ENCODE measurements at places on chromosomes 1 and 21. TPM values are rescaled to one million over a fixed set of nuclear protein-coding genes. Genes with fewer than 3 reads are reported as not detected.

Gene DIO1
- total RNA-seq = not detected

Gene METTL18
- 5.6 TPM for total RNA-seq

Gene KNCN
- not detected for total RNA-seq

Gene KCNK2
- 2.9 TPM for total RNA-seq

Gene SPRR1A
- not detected for total RNA-seq

Gene SRGAP2B
- 15.8 TPM for total RNA-seq

Gene GBP6
- not detected for total RNA-seq

Gene MAP10
- total RNA-seq = 1.6 TPM

Gene OR2T1
- not detected for total RNA-seq

Gene GJA8
- total RNA-seq = not detected

GRCh38 chr1:234478152-234478480, 863 bp downstream of the TARBP1 start:
- H3K4me1 ChIP-seq = no peaks in the 10 kb centered on the region
- DNase-seq = no peak
- H3K27me3 ChIP-seq = no peaks in the 10 kb centered on the region
- peak overlapping the region; percentile 83 for H3K4me3 ChIP-seq
- H3K27ac ChIP-seq = peak overlapping the region; percentile 91
- H3K36me3 ChIP-seq = no peaks in the 10 kb centered on the region

DNA sequence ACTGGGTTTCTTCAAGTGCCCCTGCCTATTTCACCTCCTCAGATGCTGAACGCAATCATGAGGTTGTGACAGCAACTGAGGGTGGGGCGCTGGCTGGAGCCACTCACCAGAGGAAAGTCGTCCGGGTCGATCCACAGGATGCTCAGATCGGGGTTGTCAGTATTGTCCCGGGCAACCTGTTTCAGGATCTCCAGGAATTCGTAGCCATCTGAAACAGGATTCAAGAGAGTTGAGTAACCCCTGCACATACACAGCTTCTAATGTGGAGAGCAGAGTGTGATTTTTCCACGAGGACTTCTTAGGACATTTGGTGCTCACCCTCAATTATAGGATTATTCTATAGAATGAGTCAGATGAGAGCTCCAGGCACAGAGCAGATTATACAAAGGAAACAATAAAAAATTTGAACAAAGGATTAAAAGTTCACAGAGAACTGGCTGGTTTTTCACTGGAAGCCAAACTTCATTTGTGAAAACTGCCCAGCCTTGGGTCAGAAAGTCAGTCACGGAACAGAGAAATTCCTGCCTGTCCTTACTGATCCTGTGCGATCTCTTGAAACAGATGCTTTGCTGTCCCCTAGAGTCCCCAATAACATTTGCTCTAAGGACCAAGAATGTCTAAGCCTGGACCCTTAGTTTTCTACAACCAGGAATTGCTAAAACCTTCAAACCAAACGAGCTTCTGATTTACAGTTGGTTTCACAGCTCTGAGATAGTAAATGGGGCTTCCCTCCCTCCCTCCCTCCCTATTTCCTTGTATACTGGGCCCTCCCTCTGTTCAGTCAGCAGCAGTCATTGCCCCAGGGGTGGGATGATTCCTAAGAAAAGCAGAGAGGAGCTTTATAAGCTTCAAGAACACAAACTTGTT, 63.2 kb downstream of the CASQ2 start:
- no peak for DNase-seq
- H3K4me1 ChIP-seq = no peaks in the 10 kb centered on the region
- H3K27ac ChIP-seq = no peak overlapping the region

GRCh38 chr1:22889213-22889827, 83.3 kb downstream of the LACTBL1 start:
- no peak overlapping the region for H3K27ac ChIP-seq
- H3K36me3 ChIP-seq = no peaks in the 10 kb centered on the region
- H3K4me3 ChIP-seq = no peak overlapping the region
- no peaks in the 10 kb centered on the region for H3K27me3 ChIP-seq
- DNase-seq = no peak

DNA sequence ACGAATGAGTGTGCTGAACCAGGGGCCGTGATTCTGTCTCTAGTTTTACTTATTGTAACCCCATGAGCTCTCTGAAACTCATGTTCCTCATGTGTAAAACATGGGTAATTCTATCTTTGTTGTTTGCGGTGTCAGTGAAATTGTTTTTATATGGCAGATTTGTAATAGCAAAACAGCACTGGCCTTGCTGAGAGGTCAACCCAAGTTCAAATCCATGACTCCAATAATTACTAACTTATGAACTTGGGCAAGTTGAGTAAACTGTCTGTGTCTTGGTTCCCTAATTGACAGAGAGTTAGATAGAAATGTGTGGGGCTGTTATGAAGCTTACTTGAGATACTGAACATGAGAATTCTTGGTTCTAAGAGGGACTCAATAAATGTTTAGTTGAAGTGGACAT, 17.8 kb downstream of the C1orf116 start:
- H3K27me3 ChIP-seq = no peaks in the 10 kb centered on the region
- no peak overlapping the region for H3K27ac ChIP-seq
- DNase-seq = no peak

GRCh38 chr1:143680304-143680703, 291.5 kb downstream of the FAM72C start:
- DNase-seq = no peak
- no peaks in the 10 kb centered on the region for H3K36me3 ChIP-seq
- H3K27ac ChIP-seq = no peak overlapping the region
- no peaks in the 10 kb centered on the region for H3K27me3 ChIP-seq
- H3K4me1 ChIP-seq = no peaks in the 10 kb centered on the region
- no peak overlapping the region for H3K4me3 ChIP-seq

DNA sequence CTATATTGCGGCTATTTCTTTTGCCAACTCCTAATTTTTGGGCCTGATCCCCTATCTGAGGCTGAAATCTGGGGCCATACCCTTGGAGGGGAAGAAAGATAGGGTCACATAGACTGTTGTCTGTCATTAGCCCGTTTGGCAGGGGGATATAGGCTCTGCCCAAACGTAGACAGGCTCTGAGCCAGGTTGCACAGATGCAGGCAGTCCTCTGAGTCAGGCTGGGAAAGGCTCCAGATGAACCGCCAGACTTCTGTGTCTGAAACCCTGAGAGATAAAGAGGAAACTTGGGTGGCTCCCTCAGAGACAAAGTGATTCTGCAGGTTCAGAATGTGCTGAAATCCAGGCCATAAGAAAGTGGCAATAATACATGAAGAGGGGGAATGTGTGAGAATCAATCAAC, 4.0 kb upstream of the CAP1 start:
- H3K4me3 ChIP-seq = no peak overlapping the region
- H3K4me1 ChIP-seq = peaks cover 47% of the 10 kb centered on the region
- no peak for DNase-seq
- no peaks in the 10 kb centered on the region for H3K36me3 ChIP-seq
- H3K27ac ChIP-seq = peak overlapping the region; percentile 98
- H3K27me3 ChIP-seq = no peaks in the 10 kb centered on the region

DNA sequence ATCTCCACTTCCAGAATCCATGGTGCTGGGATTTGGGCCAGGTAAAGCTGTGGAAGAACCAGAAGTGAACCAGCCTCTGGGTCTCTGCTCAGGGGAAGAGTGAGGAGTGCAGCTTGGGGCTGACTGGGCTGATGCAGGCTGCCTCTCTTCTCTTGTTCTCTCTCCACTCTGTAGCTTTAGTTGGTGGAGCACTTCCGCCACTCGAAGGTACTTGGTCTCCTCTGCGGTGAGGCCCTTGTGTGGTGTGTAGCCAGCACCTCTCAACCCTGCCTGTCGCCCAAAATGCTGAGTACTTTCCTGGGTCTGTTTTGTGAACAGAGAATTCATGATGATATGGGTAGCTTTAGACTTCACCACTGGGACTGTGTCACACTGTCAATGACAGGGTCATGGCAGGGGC, 63.2 kb downstream of the URB2 start:
- DNase-seq = no peak
- no peak overlapping the region for H3K4me3 ChIP-seq
- H3K36me3 ChIP-seq = no peaks in the 10 kb centered on the region
- no peak overlapping the region for H3K27ac ChIP-seq

- no peaks in the 10 kb centered on the region for H3K27me3 ChIP-seq
- H3K4me1 ChIP-seq = no peaks in the 10 kb centered on the region
- no peak overlapping the region for H3K27ac ChIP-seq
- DNase-seq = no peak
- no peak overlapping the region for H3K4me3 ChIP-seq
Measured at GRCh38 chr1:162535501-162535900, 26.0 kb upstream of the UAP1 start.

Data from esophagus muscularis mucosa (tissue), 4 donors.